ENCODE measurements at places on chromosomes 2 and 18. TPM values are rescaled to one million over a fixed set of nuclear protein-coding genes. Genes with fewer than 3 reads are reported as not detected.

DNER gene
- 11.8 TPM for total RNA-seq

IGFBP2 gene
- 94.5 TPM for total RNA-seq

SLC19A3 gene
- 2.3 TPM for total RNA-seq

OSBPL6 gene
- 5.8 TPM for total RNA-seq

NOL4 gene
- total RNA-seq = not detected

KIF1A gene
- 0.71 TPM for total RNA-seq

EVX2 gene
- total RNA-seq = not detected

SAG gene
- not detected for total RNA-seq

GAREM1 gene
- total RNA-seq = 5.6 TPM

EVA1A gene
- total RNA-seq = 8.3 TPM

PIGN gene
- total RNA-seq = 9.8 TPM

BMP10 gene
- total RNA-seq = not detected

BOK gene
- total RNA-seq = 28.3 TPM

SCYGR6 gene
- total RNA-seq = not detected

RESP18 gene
- not detected for total RNA-seq

KCNG2 gene
- total RNA-seq = not detected

CNDP1 gene
- not detected for total RNA-seq

APCDD1 gene
- total RNA-seq = 0.06 TPM

SCTR gene
- not detected for total RNA-seq

CDH7 gene
- total RNA-seq = not detected

ARMC9 gene
- 14.8 TPM for total RNA-seq

TMEM247 gene
- not detected for total RNA-seq

M1AP gene
- not detected for total RNA-seq

All from A549 treated with AZD2906 at 1 μM for 4 hours (cell line).